Cerebellar nuclear complex (tissue), 1 donor: ENCODE measurements at places on chromosomes 12 and 14.

- DNase-seq: no peak
Observed at GRCh38 chr14:57066887-57067513, 201.7 kb downstream of the EXOC5 start.

DNA sequence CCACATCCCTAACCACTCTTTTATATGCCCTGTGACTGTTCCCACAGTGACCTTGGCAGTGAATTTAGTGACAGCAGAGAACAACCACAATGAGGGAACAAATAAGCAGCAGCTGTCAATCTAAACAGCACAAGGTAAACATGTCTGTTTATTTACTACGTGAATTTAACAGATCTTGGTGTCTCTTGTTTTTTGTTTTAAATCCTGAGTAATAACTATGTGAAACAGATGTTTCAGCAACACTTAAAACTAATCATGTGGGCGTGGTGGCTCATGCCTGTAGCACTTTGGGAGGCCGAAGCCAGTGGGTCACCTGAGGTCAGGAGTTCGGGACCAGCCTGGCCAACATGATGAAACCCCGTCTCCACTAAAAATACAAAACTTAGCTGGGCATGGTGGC, 17.0 kb upstream of the CFAP54 start:
- no peak for DNase-seq

GRCh38 chr12:128693771-128694170, 130.0 kb downstream of the SLC15A4 start:
- no peak for DNase-seq

DNA sequence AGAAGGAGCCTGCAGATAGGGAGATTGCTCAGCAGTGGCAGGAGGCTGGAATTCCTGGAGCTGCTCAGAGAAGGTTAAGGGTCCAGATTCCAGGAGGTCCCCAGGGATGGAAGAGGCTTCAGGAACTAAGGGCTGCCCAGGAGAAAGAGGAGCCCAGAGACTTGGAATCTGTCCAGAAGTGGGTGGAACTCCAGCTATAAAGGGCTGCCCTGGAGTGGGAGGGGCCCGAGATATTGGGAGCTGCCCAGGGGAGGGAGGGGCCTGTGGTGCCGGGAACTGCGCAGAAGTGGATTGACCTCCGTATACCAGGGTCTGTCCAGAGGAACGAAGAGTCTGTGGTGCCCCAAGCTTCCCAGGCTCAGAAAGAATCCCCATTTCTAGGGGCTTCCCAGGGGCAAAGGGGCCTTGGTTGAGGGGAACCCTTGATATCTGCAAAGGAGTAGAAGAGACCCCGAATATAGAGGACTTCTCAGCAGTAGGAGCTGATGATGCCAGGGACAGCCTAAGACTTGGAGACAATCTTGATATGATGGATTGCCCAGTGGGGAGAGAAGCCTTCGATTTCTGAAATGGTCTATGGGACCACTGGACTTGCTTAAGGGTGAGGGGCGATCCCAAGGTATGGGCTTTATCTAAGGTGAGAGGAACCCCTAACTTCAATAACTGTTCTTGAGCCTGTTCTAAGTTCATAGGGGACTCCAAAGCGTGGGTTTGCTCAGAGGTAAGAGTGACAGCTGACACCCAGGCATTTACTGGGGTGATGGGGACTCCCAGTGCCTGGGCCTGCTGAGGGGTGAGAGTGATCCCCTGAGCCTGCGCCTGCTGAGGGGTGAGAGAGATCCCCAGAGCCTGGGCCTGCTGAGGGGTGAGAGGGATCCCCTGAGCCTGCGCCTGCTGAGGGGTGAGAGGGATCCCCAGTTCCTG, 45.0 kb downstream of the FAM186A start:
- no peak for DNase-seq

DNA sequence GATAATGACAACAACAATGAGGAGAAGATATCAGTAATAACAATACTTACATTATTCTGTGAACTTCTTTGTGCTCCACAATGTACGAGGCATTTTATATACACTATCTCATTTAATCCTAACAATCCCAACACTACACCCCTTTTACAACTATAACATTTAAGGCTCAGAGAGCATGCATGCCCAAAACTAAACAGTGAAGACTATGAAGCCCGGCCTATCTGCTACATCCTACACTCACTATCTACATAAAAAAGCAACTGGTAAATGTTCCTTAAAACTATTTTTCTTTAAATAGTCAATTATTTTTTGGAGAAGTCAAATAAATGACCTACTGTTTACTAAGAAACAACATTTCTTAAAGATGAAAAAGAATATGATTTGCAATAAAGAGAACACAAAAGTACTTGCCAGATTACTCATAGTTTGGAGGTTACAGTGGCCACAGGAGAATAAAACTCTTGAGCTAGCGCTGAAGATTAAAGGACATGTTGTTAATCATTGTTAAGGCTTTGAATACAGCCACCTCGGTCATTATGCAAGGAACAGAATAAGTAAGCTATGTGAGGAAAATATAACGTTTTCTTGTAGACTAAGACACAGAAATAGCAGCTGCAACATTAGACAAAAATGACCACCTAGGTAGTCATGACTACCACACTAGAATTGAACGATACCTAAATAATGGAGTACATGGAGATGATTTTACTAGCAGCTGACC, 56.7 kb downstream of the EPS8 start:
- no peak for DNase-seq

DNA sequence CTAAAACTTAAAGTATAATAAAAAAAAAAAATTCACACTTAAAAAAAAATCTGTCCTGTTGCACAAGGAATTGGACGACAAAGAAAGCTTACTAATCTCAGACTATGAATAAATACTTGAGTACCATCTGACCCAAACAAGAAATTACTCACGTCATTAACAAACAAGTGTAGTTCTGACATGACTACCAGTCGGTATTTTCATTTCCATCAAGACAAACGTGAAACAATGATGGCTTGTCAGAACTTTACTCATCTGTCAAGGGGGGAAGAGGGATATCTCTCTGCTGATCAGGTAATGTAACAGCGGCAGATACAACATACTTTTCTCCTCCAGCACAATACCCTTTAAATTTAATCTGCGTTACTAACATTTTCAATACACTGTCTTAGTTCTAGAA, 78.3 kb downstream of the CDK17 start:
- DNase-seq: no peak
